NCI-H460 (cell line): ENCODE measurements at places on chromosomes 7 and 10. TPM values are rescaled to one million over a fixed set of nuclear protein-coding genes. Genes with fewer than 3 reads are reported as not detected.

- peak; percentile 48 for DNase-seq
Observed at GRCh38 chr10:132387764-132388210, 9.2 kb upstream of the PWWP2B start.

Gene FBXO24
- total RNA-seq = 0.69 and 1.3 TPM in 2 replicates

DNA sequence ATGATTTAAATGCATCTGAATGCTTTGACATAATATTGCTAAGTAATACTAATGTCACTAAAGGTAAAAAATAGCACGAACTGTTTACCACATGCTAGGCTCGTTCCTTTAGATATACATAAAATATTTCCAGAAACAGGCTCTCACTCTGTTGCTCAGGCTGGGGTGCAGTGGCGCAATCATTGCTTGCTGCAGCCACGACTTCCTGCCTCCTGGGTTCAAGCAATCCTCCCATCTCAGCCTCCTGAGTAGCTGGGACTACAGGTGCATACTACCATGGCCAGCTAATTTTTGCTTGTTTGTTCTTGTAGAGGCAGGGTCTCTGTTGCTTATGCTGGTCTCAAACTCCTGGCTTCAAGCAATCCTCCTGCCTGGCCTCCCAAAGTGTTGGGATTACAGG, 183.3 kb downstream of the SGMS1 start:
- no peak for DNase-seq

Gene ZNF365
- total RNA-seq = 3.3 and 4.2 TPM in 2 replicates

Gene DHTKD1
- total RNA-seq = 10.0 and 10.1 TPM in 2 replicates

Gene H2BK1
- not detected in 2 replicates for total RNA-seq

Gene SDHAF3
- 30.5 and 37.3 TPM in 2 replicates for total RNA-seq

Gene ZNF853
- total RNA-seq = 0.55 and 0.59 TPM in 2 replicates

GRCh38 chr10:89469517-89469916, 55.1 kb downstream of the IFIT5 start:
- no peak for DNase-seq

Gene NKX1-2
- 0.02 TPM in 1 of 2 replicates, not detected in the other for total RNA-seq

- DNase-seq = no peak
Observed at GRCh38 chr10:35011771-35012191, 78.4 kb downstream of the CUL2 start.

Gene BEND7
- 11.6 and 12.4 TPM in 2 replicates for total RNA-seq

Gene TAS2R39
- total RNA-seq = not detected in 2 replicates

DNA sequence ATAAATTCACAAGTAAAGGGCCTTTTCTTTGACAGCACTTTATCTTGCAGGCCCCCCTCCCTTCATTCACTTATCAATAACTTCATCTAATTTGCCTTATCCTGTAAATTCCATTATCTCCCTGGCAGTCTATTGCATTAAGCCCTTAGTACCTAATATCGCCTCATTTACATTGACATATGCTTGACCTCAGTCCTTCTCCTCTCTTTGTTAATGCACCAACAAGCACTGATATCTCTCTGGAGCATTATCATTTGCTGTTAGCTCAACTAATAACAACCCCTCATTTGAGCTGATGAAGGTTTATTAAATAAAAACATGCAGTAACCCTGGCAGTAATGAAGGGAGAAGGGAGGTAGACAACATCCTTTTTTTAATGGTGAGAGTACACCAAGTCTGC, 46.8 kb downstream of the EXOC4 start:
- DNase-seq = no peak

GRCh38 chr7:39534599-39534998, 31.6 kb upstream of the YAE1 start:
- no peak for DNase-seq

DNA sequence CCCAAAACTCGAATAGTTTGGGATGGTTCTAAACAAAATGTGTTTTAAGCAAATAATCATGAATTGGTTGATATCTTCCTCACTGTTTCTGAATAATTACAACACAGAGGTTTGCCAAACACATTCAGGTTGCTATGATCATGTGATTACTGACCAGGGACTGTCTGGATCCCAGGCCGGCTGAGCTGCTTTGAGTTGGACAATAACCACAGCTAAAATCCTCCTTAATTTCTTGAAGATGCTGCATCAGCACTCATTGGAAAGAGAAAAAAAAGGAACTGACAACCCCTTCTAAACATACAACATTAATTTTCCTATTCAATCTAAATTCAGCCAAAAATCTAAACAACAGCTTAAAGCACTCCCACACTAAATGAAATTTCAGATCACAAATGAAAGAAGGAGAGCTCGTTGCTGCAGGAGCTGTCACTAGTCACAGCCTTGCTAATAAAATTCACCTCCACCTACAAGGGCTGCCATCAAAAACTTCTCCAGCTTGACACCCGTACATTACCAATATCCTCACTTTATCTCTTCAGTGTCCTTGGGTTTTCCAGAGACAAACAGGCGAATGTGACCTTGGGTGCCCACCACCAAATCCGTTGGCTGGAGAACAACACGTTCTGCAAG, 560.2 kb downstream of the KCNMA1 start:
- DNase-seq = no peak
